Psoas muscle (tissue), 8 donors: ENCODE measurements at places on chromosomes 13 and 19. TPM values are rescaled to one million over a fixed set of nuclear protein-coding genes. Genes with fewer than 3 reads are reported as not detected.

The TUBA3C gene
- not detected for total RNA-seq

DNA sequence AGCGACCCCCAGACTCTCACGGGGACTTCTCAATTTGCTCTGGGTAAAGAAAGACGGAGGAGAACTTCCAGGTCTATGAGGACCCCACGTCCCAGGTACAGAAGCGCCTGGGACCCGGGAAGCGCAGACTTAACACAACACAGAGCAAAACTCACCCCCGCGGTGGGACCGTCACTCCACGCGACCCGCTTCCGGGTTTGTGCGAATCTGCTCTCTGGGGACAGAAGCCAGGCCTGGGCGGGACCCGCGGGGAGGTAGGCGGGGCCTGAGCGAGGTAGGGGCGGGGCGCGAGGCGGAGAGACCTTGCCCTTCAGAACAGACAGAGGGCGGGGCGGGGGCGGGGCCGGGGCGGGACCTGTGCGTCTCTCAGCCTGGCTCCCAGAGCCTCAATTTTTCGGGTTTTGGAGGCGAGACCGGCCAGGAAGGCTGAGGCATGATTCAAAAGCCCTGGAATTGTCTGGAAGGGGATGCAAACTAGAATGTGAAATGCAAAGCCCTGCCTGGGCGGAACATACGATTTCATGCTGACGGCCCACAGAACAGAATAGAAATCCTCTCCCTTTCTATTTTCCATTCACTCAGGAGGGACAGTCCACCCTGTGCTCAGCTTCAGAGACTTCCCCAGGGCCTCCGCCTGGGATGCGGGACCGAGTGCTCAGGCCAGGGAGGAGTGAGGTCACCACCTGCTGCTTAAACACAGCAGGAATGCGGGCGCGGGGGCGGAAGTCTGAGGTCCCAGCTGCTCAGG, 19.3 kb upstream of the ZNF888 start:
- H3K36me3 ChIP-seq: no peaks in the 10 kb centered on the region
- peak overlapping the region; percentile 82 for H3K4me3 ChIP-seq
- H3K4me1 ChIP-seq: peaks cover 6% of the 10 kb centered on the region
- H3K27me3 ChIP-seq: no peaks in the 10 kb centered on the region
- DNase-seq: peak; percentile 92
- H3K27ac ChIP-seq: peak overlapping the region; percentile 66

The TSEN34 gene
- 18.2 TPM for total RNA-seq

DNA sequence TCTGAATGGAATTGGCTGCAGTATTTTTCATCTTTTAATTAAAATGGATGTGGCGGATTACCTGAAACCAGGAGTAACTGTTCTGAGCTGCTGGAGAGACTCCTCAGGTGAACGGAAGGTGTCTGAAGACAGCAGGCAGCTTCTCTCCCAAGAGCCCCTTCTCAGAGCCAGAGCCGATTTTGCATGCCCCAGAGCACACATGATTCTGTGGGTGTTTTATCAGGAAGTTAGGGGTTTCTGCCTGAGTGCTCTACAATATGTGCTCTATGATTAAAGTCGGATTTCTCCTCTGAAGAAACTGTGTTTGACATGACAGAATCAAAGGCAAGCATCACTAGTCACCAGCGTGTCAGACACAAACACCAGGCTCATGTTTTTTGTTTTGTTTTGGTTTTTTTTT, 60.7 kb upstream of the MCF2L start:
- H3K27me3 ChIP-seq: peaks cover 12% of the 10 kb centered on the region
- no peaks in the 10 kb centered on the region for H3K36me3 ChIP-seq
- no peak overlapping the region for H3K4me3 ChIP-seq
- no peak for DNase-seq
- H3K27ac ChIP-seq: no peak overlapping the region
- H3K4me1 ChIP-seq: no peaks in the 10 kb centered on the region

The MISP gene
- 0.08 TPM for total RNA-seq

DNA sequence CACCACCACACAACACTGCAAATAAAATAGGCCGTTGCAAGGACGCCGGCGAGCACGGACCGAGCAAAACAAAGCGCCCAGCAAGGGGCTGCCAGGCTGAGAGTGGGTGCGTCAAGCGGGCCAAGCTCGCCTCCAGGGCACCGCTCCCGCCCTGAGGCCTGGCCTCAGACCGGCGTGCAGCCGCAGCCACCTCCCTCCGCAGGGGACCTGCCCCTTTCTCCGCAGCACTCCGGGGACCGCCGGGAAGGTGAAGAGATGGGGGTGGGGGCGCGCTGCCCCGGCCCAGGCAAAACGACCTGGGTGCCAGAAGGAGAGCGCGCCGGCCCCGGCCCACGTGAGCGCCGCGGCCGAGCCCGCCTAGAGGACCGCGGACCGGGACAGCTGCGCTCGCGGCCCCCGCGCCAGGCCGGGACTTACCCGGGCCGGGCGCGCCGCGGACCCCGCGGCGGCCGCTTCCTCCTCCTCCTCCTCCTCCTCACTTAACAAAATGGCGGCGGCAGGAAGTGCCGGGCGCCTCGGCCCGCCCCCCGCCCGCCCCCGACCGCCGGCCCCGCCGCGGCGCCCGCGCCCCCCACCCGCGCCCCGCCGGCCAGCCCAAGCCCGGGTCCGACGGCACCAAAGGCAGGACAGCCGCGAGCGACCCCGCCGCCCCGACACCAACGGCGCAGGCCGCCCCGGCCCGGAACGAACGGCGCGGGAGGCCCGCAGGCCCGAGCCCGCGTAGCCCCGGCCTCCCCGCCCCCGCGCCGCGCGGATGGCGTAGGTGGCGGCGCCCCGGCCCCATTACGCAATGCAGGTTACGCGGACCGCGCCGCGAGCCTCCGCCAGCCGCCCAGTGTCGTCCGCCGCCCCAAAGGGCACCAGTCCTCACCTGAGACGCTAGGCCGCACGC, 674 bp downstream of the BRD4 start:
- DNase-seq: peak; percentile 73
- no peaks in the 10 kb centered on the region for H3K27me3 ChIP-seq
- H3K27ac ChIP-seq: peak overlapping the region; percentile 91
- peak overlapping the region; percentile 85 for H3K4me3 ChIP-seq

DNA sequence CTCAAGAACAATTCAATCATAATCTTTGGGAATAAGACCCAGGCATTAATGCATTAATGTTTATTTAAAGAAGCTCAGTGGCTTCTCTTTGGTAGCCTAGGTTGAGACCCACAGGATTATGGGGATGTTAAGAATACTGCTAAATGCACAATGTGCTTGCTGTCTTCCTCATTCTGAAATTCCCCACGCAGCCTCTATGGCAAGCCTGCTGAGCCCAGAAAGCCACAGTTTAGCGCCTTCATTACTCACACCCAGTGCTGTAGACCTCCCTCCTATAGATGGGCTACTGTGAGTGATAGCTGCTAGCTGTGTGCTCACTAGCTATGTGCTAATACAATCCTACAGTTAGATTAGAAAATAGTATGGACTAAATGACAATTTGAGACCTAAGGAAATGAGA, 90.6 kb downstream of the TNFSF13B start:
- H3K36me3 ChIP-seq: no peaks in the 10 kb centered on the region
- DNase-seq: no peak
- no peak overlapping the region for H3K27ac ChIP-seq
- H3K4me3 ChIP-seq: no peak overlapping the region
- H3K27me3 ChIP-seq: peaks cover 2% of the 10 kb centered on the region

GRCh38 chr19:8020681-8021080, 15.2 kb upstream of the ELAVL1 start:
- no peak overlapping the region for H3K27ac ChIP-seq
- H3K36me3 ChIP-seq: no peaks in the 10 kb centered on the region
- H3K4me3 ChIP-seq: no peak overlapping the region
- DNase-seq: no peak

DNA sequence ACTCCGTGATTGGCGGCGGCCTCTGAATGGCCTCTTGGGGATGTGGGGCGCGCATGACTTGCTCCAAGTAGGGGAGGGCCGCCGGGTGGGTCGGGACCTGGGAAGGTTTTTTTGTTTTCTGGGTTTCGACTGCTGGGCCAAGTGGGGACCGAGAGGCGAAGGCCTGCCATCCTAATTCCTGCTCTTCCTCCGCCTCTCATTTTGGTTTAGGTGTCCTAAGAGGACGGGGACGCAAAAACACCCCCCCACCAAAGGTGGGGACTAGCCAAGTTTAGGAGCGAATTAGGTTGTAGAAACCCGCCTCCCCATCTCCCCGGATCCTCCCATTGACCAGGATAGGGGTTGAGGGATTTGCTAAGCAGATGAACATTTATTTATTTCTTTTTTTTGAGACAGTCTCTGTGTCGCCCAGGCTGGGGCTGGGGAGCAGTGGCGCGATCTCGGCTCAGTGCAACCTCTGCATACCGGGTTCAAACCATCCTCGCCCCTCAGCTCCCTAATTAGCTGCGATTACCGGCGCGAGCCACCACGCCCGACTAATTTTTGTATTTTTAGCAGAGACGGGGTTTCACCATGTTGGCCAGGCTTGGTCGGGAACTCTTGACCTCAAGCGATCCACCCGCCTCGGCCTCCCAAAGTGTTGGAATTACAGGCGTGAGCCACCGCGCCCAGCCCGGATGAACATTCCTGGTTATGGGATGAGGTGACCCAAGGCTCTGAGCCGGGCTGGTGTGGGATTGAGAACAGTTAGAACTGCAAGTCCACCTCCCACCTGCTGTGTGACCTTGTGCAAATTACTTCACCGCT, 838 bp downstream of the PPP2R1A start:
- peak; percentile 74 for DNase-seq
- H3K27me3 ChIP-seq: no peaks in the 10 kb centered on the region
- H3K27ac ChIP-seq: peak overlapping the region; percentile 98
- H3K4me3 ChIP-seq: peak overlapping the region; percentile 97
- H3K4me1 ChIP-seq: peaks cover 57% of the 10 kb centered on the region

GRCh38 chr19:49514151-49514550, 1.7 kb downstream of the FCGRT start:
- H3K36me3 ChIP-seq: no peaks in the 10 kb centered on the region
- no peaks in the 10 kb centered on the region for H3K27me3 ChIP-seq
- peaks cover 15% of the 10 kb centered on the region for H3K4me1 ChIP-seq
- H3K27ac ChIP-seq: no peak overlapping the region
- DNase-seq: no peak
- peak overlapping the region; percentile 93 for H3K4me3 ChIP-seq

- H3K27ac ChIP-seq: no peak overlapping the region
- no peaks in the 10 kb centered on the region for H3K4me1 ChIP-seq
- no peaks in the 10 kb centered on the region for H3K36me3 ChIP-seq
Observed at GRCh38 chr19:49393881-49394280, 5.8 kb downstream of the KASH5 start.

GRCh38 chr13:38872693-38873092, 117.9 kb downstream of the STOML3 start:
- peaks cover 14% of the 10 kb centered on the region for H3K36me3 ChIP-seq
- H3K27ac ChIP-seq: no peak overlapping the region
- H3K4me1 ChIP-seq: no peaks in the 10 kb centered on the region
- H3K4me3 ChIP-seq: no peak overlapping the region
